ENCODE measurements at places on chromosomes 4 and X.

GRCh38 chr4:69775321-69775867 is 15.0 kb upstream of the SULT1B1 start:
- no peak for DNase-seq

DNA sequence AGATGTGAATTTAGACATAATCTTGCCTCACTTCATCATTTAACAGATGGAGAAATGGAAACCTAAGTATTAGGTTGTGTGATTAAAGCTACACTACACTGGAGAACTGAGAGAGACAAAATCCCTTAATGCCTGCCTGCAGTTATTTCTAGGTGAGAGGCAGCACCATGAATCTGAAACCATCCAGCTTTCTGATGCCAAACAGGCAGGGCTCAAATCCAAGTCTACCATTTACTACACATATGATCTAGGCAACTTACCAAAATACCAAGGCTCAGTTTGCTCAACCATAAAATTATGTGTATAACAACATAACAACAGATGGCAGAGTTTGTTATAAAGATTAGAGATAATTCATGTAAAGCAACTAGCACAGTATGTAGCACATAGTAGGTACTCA is 38.7 kb downstream of the GABRA4 start:
- no peak for DNase-seq

DNA sequence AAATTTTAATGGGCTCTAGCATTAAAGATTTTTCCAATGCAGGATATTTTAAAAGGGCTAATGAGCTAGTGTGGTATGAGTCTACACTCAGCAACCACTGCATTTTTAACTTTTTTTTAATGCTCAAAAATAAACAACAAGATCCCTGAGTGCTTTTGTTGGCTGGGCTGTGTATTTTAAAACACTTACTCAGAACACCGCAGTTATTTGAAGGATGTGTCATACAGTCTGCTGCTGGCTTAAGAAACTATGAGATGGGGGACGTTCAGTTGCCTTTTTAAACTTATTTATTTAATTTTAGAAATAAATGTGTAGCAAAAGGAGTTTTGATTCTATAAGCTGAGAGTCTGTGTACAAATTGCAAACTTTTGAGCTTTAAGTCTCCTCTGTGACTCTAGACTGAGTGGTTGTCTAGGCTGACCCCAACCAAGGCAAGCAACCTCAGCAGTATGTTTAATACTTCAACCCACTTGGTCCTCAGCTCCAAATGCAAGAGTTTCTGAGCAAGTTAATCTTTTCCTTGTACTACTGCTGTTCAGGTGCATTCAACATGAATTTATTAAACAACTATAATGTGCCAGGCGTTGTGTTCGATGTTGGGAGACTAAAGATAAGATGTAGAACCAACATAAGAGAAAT is 278.6 kb upstream of the DIPK2B start:
- DNase-seq, result no peak

GRCh38 chrX:16718824-16719333 is 533 bp upstream of the SYAP1 start:
- DNase-seq, result no peak

- no peak for DNase-seq
These were observed 42.7 kb downstream of the ABLIM2 start for GRCh38 chr4:8115916-8116315.

- DNase-seq, result no peak
These were observed 63.2 kb downstream of the VEGFC start for GRCh38 chr4:176729489-176729888.

GRCh38 chrX:22126327-22126726 is 94.2 kb downstream of the PHEX start:
- DNase-seq, result no peak

DNA sequence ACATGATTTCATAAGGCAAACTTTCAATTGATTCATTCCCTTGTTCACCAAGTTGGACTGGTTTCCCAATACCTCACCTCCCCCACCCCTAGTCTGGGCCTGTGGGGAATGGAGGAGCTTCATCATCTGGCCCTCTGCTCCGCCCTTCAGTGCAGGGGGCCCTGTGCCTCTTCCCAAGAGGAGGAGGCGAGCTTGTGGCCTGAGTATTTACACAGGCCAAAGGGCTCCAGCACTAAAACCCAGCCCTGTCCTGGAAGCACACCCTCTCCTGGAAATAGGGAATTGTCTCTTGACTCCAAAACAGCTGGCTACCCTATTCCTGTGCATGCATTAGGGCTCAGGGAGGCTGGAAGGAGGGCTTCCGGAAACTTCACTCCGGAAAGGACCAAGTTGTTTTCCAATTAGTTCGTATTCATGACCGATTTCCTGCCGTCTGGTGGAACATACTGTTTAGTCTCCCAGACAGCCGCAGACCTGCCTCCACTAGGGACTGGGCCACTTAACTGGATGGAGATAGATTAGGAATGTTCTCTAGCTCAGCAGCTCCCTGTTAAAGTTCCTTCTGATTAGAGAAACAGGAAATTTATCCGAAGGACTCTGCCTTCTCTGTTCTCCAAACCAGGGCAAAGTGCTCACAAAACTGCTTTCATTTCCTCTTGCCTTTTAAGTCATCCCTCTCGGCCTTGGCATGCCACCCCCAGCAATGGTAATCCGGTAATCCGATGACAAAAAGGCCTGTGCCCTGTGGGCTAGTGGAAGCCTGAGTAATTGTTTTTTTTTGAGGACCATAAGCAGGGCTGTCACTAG is 5.8 kb downstream of the SRPX2 start:
- DNase-seq, result no peak
